Effector CD4-positive, alpha-beta T cell (primary cell): ENCODE measurements at places on chromosomes 1 and 21.

DNA sequence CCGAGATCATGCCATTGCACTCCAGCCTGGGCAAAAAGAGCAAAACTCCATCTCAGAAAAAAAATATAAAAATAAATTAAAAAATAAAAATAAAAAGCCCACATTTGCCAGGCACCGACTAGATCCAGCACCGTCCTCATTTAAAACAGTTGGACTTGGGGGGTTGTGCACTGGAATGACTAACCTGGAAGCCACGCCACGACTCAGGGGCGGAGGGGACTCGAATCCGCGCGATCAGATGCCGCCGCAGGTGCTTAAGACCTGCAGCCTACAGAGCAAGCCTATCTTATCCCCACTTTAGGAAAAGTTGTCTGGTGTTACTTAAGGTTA is 38.5 kb downstream of the ZBTB8OS start:
- DNase-seq, result no peak

DNA sequence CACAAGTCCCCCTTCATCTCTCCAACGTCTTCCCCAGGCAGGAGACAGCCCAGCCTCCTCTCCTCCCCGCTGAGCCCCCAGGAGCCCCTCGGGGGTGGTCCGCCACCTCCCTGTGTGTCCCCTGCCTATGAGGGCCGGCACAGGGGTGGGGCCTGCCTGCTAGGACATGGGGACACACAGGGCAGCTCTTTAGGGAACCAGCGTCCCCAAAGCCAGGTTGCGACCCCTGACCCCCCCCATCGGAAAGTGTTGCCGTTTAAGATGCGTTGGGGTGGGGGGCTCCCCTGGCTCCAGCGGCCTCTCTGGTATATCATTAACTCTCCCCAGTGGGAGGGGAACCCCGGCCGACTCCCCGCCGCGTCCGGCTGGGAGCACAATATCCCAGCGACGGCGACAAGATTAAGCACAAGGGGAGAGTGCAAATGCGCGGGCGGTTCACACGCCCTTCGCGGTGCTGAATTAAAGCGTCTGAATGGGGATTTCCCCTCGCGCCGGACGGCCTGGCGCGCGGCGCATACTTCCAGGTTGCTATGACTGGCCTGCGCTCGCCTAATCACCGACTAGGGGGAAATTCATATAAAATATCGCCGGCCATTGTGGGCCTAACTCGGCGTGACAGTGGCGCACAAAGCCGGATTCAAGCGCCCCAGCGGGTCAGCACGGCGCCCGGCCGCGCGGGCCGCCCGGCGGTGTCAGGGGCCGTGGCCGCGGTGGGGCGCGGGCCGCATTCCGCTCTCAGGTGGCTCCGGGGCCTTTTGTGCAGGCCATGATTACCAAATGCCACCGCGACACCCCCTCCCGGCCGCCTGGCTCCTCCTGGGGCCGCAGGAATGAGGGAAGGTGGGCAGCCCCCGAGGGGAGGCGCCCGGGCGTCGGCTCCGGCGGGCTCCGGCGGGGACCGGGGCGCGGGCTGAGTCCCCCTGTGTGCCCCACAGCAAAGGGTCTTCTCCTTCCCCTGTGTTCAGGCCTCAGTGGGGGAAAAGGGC is 30.9 kb downstream of the WNT3A start:
- DNase-seq, result no peak

DNA sequence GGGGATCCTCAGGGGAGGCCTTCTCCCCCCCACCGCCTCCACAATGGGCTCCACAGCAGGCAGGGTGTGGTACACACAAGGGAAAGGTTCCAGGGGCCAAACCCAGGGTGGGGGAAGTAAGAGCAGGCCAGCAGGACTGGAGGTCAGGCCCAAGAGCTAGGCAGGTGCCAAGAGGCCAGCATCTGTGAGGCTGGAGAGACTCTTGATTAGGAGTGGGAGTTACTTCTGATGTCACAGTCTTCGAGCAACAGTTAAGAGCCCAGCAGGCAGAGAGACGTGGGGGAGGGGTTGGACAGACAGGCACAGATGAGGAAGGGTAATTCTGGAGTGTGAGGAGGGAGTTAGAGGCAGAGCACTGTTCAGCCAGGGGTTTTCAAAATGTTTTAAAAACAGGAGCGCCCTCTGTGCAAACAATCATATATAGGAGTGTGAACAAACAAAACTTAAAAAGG is 55.8 kb downstream of the SLC9A1 start:
- no peak for DNase-seq

- no peak for DNase-seq
Observed at GRCh38 chr1:182229921-182230491, 161.6 kb downstream of the GLUL start.

DNA sequence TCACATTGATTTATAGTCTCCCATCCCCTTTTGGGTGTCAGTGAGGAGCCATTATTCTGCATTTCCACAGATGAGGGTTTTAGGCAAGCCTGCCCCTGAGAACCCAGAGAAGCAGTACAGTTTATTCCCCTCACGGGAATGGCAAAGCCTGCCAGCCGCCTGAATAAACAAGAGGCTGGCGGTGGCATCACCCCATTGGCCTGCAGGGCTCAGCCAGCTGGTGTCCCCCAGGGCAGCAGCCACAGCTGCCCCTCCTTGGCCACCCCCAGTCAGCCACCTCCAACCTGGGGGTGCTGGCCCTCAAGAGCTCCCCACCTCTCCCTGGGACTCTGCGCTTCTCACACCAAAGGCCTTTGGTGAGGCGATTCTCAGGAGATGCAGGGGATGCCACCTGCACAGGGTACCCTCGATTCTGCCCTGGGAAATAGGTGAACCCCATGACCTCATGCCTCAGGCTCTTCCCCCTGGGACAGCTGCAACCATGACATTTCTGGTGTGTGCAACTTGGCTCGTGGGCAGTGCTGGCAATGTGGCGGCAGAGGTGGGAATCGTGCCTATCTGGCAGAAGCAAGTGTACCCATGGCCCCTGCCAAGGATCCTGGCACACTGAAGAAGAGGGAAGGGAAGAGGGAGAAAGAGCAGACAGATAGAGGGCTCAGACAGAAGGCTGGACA is 14.0 kb downstream of the OLFML2B start:
- no peak for DNase-seq

DNA sequence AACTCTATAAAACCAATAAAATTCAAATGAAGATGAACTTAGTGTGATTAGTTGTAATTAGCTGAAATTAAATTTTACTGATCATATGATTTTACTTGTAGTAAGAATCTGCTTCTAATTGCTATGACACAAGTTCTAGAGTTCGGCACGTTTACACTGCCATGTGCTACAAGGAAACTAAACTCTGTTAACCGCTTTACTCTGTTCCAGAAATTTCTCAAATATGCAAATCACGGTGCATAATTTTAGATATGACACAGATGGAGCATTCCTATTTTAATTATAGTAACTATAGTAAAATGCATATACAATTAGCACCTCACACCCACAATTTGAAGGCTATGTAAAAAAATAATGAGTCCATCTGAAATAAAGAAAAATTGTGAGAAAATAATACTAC is 14.8 kb downstream of the HEATR1 start:
- DNase-seq, result no peak

DNA sequence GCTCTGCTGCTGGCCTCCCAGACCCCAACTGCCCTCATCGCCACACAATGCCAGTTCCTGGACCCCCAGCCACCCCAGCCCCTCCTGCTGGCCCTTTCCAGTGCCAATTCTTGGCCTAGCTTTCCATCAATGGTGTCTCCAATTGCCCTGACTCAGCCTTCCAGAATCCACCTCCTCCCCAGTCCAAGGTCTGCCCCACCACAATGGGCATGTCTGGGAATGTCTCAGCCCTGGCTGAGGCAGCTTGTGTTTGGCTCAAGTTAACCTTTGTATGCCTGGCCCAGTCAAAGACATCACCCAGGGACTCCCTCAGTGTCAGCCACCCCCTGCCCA is 16.4 kb downstream of the ALDH4A1 start:
- no peak for DNase-seq

GRCh38 chr1:198264282-198264681 is 107.5 kb downstream of the NEK7 start:
- DNase-seq, result no peak

DNA sequence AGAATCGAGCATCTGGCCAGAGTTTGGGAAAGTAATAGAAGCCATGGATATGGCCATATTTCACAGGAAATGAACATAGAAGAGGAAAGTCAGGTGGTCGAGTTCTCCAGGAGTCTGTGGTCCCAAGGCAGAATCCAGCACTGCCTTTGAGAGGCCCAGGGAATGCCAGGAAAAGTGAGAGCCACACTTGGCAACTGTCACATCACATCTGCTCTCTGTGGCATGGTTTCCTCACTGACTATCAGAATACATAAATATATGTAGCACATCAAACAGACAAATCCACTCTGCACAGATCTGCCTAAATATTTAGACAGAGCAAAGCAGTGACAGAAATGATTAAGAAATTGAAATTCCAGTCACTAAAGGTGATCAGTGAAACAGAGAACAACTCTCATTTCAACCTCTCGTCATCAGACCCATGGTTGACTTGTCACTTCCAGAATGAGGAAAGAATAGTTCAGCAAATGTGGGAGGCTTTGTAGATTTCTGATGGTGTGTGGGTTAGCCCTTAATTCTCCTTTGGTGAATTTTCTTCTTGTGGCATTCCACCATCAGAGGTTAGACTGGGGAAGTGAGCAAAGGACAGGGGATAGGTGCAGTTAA is 58.8 kb upstream of the MAN1A2 start:
- no peak for DNase-seq

GRCh38 chr1:208531003-208531750 is 287.0 kb upstream of the PLXNA2 start:
- DNase-seq, result no peak

- no peak for DNase-seq
Observed at GRCh38 chr1:244087611-244088010, 36.5 kb downstream of the ZBTB18 start.

DNA sequence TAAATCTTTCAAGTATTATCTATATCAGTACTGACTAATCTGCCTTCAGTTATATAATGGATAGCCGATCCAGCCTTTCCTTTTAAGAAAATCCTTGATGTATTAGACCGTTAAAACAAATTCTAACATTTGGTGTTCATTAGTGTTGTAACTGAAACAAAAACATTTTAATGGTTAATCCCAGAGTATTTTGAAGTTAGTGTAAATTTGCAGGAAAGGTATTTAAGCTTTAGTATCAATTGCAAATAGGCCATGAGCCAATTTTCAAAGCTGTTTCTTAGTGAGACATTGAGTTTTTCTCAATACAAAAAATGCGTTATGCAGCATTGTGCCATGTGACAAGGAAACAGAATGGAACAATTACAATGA is 29.6 kb downstream of the DISP1 start:
- no peak for DNase-seq

DNA sequence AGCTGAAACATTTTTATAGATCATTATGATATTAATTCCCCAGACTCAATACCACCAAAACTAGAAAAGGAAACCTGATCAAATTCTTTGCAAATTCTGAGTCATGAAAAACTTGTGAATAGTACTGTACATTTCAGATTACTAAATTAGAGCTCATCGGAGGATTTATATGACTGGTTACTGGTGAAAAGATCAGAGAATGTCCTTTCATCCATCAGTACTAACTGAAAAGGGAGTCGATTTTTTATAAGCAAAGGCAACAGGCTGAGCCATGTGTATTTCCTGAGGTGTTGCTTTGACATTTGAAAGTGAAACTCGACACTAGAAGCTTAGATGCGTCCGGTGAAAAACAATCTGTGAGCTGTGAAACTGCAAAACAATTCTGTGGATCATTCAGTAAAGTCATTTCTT is 155.7 kb downstream of the TNFSF18 start:
- peak; percentile 4 for DNase-seq

- DNase-seq, result no peak
Observed at GRCh38 chr1:193542690-193543089, 356.3 kb upstream of the B3GALT2 start.

DNA sequence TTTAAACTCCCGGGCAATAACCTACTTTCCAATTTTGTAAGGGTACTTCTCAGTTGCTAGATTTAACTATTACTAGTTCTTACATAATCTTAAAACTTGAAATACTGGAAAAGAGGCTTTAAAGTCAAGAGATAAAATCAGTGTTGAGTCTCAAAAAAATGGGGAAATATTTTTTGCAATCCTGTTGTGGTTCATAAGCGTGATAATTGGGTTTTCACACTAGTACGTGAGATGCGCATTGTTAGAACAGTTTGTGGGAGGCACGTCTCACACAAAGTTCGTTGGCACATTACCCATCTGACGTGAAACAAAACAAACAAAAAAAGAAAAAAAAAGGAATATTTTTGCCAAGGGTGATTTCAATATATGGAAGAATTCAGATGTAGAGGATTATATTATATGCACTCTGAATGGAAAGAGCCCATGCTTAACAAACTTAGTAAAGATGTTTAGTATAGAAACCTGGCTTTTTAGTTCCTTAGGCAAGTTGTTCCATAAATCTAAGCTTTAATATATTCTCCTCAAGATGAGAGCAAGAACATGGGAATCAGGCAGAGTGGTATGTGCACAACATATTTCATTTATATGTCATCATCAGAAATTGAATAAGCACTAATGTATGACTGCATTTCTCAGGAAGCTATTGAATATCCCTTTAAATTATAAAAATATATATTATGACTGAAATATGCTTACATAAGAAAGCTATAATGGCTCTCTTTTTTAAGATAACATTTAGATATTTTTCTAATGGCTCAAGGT is 73.9 kb upstream of the TNFSF4 start:
- no peak for DNase-seq

DNA sequence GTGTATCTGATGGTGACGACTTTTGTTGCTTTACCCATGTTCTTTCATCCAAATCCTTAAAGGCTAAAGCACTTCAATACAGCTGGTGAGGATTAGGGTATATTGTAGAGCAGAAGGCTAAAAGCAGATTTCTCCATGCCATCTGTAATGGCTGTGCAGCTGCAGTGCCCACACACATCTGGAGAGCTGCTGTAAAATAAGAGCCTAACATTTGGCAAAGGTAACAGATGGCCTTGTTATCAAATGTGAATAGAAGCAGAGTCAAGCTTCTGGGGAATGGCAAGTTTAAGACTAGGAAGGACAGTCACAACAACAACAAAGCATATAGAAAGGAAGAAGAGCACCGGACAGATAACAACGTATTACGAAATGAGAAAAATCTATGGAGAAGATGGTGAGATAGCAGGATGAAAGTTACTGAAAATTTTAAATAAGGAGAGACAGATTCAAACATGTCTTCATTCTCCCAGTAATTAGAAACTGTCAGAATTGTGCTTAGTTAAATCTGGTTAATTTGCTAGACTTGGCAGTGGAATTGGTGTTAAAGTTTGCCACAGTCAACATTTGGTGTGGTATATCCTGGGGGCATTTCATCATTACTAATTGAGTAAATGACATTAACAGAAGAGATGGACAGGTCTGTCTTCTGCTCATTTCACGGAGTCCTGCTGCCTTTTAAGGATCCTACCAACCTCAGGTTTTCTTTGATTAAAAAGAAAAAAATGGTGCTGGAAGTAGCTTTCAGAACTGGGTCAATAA is 1093.2 kb downstream of the ADGRL2 start:
- no peak for DNase-seq

- no peak for DNase-seq
Observed at GRCh38 chr21:29320031-29320430, 21.3 kb downstream of the BACH1 start.
